Ecto neural progenitor cell (in vitro differentiated cells): ENCODE measurements at places on chromosomes 5 and 9.

DNA sequence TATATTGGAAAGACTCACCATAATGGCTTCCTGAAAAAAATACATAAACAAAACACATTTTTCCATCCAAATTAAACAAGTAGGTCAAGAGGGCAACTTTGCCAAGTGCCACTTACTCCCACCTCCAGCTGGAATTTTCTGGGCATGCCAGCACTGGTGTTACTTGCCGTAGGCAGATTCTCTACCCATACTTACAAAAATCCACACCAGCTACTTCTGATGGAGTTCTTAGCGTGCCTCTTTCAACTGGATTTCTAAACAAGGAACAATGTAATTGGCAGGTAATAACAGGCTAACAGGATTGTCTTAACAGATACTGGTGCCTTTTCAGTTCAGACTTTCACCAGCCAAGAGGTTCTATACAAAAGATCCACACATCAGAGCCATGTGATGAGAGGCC is 301.4 kb downstream of the MLLT3 start:
- DNase-seq, result no peak

DNA sequence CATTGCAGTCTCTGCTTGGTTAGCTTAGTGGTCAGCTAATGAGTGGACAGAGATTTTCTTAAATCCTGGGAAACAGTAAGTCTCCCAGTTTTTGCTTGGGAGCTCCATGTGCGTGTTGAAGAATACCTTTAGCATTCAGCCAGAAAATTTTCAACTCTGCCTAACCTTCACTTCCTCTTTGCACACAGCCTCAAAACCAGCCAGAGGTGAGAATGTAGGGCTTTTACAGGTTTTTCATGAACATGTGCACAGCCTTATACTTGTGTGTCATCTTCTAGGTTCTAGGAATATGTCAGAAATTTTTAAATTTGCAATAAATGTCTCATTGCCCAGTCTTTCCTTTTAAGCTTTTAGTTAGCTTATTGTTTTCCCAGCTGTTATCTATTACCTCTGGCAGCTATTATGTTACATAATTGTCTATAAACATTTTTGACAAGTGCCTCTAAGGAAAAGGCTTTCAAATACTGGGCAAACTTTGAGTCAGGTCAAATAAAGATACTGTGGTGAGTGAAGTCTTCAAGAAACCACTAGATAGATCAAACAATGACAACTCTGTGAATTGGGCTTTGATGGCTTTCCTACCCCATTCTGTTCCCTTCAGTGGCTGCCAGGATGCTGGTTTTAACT is 12.7 kb downstream of the ADGRV1 start:
- DNase-seq, result no peak

DNA sequence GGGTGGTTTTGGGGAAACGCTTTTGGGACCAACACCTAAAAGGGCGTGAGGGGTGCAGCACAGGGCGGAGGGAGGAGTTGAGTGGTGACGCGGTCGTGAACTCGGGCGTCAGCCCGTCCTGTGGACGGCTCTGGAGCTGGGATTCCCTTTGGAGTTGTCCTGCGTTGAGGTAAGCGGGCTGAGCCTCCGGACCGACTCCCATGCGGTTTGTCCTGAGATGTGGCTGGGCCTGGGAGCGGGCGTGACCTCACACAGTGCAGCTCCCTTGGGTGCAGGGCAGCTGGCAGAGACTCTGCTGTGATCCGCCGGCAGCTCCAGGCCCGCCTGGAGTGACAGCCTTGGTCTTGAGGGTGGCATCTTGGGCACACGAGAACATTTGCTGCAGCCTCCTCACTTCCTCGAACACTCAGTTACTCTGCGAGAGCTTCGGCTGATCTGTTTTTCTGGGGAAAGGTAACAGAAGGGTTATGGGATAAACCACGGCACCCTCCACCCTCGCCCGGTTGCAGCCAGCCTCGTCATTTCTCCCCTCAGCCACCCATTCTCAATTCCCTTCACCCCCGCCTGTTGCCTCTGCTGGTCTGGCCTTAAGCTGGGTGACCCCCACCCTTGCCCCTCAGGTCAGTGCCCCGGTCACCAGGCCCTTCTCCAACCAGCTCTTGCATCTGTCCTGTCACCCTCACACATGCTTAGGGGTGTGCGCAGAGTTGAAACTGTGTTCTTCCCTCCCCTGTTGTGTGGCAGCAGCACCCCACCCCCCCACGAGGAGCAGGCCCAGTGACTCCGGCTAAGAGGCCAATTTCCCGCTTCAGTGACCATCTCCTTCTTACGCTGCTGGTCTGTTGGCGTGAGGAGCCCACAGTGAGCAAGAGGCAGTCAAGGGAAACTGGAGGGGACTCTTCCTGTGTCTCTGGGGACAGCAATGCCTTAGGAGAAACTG is 94.2 kb upstream of the COL5A1 start:
- no peak for DNase-seq

GRCh38 chr5:95565280-95565920 is 10.5 kb downstream of the ARSK start:
- DNase-seq, result no peak

DNA sequence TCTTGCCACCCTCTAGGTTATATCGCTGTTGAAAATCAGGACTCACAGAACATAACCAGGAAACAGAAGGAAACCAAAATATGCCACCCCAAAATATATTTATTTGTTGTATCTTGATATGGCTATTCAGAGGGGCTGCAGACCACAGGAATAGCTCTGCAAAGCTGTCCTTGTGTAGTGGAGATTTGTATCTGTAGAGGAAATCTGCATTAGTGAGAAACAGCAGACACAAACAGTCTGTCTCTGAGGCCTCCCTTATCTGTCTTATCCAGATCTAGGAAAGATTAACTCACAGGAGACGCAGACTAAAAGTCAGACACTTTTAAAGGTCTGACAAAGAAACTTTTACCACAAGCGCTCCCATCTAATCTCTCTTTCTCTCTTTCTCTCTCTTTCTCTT is 54.1 kb upstream of the CEMIP2 start:
- DNase-seq, result no peak

DNA sequence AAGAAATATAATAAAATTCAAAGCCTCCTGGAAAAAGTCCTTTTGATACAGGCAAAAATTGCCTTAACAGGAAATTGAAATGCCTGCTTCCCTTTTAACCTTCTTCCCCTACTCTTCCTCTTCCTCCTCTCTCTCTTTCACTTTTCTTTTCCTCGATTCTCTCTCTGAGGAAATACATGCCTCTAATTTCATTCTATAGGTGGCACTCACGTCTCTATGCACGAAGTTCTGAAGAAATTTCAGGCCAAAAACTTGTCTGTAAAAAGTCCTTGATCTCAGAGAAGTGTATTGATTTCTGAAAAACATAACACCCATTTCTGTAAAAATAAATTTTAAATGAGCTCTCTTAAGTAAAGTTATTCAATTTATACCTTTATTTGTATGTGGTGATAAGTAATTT is 371.7 kb upstream of the IRX4 start:
- DNase-seq, result no peak

GRCh38 chr5:114223866-114224265 is 138.0 kb upstream of the KCNN2 start:
- DNase-seq, result no peak

DNA sequence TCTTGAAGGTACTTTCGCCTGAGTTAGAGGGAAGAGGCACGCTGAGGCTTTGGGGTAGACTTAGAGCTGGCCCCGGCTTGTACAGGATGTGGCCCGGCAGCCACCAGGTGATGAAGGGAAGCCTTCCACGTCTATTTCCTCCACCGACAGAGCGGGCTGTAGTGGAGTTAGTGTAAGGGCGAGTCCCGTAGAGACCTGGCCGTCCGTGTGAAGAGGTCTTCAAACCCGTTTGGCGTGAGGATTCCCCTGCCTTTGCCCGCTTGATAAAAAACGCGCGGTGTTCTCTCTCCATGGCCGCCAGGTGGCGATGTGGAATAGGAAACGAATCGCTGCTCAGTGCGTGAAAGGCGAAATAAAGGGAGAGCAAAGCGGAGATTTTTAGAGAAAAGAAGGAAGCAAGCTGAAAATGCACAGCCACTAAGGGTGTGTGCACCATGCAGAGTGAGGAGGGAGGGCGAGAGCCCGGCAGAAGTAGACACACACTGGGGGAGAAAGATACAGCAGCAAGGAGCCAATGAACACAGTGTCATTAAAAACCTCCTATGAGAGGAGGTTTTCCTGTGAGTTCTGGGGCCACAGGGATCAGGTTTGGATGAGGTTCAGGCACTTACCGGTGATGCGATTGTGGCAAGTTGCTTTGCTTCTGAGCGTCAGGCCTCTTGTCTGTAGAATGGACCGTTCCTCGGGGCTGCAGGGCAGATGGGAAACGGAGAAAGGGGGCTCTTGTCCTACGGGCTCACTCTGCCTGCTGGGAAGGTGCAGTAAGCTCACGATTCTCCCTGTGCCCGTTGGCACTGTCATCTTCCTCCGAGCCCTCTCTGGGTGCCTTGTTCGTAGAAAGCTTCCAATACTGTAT is 34.2 kb downstream of the STC2 start:
- DNase-seq, result peak; percentile 88

- DNase-seq, result no peak
Observed at GRCh38 chr5:97714424-97714823, 531.4 kb upstream of the RIOK2 start.

- DNase-seq, result no peak
Observed at GRCh38 chr9:6068983-6069382, 53.6 kb upstream of the RANBP6 start.

DNA sequence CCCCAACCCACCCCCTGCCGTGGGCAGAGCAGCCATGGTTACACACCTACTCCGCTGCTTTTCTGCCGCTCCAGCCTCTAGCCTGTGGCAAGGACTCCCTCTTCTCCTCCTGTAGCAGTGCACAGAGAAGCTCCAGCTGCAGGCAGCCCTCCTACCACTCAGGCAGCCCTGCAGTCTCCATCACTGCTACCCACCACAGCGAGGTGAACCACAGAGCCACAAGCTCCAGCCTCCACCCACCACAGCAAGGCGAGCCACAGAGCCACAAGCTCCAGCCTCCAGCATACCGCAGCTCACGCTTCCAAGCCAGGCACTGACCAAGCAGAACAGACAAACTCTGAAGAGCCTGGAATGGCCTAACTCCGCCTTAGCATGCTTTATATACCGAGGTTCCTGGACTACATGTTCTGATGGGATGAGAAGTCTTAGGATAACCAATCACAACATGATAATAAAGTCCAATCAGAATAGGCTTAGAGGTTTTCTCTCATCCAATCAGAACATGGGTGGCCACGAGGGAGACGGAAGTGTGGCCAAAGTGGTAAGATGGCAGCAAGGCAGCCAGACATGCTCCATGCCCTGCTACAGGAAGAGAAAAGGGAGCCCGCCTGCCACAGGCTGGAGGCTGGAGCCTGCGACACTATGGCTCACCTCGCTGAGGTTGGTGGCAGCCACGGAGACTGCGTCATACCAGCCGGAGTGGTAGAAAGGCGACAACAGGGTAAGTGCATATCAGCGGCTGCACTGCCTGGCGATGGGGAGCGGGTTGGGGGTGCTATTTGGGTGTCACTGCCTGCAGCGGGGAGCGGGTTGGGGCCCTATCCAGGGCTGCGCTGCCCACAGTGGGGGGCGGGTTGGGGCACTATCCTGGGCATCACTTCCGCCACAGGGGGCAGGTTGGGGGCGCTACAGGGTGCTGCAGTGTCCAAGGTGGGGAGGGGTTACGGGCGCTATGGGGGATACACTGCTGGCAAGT is 75.8 kb upstream of the PCAT7 start:
- no peak for DNase-seq

DNA sequence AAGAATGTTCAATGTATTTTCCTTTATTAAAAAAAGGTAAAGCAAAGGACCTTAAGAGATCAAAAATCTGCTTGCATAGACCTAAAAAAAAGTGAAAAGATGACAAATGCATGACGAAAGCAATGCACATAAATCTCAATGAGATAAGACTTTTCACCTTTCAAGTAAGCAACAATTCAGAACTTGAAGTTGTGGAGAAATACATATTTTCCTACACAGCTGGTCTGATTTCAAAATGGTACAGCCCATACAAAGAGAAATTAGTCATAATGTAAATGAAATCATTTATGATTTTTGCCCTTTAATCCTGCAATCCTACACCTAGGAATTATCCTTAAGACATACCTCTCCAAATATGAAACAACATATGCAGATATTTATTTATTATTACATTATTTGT is 568.0 kb downstream of the ANXA1 start:
- DNase-seq, result no peak

GRCh38 chr9:105318729-105319191 is 74.3 kb downstream of the SLC44A1 start:
- DNase-seq, result no peak

GRCh38 chr9:98168941-98169488 is 23.4 kb downstream of the CORO2A start:
- peak; percentile 77 for DNase-seq

- no peak for DNase-seq
Observed at GRCh38 chr5:166562246-166562645, 1729.2 kb upstream of the WWC1 start.

DNA sequence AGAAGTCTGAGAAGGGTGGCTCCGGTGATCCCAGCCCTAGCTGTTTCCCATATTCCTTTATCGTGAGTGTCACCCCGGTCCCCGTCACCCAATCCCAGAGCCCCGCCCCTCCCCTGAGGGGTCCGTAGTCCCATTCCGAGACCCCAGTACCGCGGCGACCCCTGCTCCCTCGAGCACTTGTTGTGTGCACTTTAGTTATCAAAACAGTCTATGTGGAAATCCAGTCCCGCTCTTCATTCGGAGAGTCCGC is 223 bp downstream of the LRSAM1 start:
- DNase-seq, result no peak

DNA sequence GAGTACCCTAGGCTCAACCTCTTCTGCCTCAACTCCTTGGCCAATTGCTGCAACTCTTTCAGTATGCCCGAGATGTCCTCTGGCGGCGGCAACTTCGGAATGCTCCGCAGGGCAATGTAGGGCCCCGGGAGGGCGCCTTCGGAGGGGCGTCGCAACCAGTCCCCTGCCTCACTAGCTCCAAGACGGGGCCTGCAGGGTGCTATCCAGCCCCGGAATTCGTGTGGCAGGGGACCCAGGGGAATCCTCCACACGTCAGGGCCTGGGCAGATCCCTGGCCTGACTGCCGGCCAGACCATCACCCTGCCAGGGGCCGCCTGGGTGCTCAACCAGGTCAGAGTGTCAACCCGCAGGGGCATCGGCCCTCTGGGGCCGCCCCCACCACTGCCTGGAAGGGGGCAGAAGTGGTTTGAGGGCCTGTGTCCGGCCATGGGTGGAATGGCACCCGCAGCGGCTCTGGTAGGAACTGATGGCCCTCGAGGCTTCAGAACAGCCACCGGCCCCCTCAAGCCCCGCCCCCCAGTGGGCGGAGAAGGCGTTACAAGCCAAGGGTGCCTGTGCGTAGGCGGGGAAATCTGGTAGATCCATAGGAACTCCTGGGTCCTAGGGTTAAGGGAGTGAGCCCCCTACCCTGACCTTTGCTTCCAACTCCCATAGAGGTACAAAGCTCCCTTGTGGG is at the start of gene POU5F2:
Gene POU5F2, minus strand, starts transcription at position 465 of the 676 bp plus-strand sequence. Its CDS starts 37 bp downstream, at position 428.
- DNase-seq, result no peak
